ENCODE measurements at places on chromosomes 12 and 14.

- no peak for DNase-seq
Observed at GRCh38 chr12:78959556-78959955, 95.0 kb downstream of the SYT1 start.

DNA sequence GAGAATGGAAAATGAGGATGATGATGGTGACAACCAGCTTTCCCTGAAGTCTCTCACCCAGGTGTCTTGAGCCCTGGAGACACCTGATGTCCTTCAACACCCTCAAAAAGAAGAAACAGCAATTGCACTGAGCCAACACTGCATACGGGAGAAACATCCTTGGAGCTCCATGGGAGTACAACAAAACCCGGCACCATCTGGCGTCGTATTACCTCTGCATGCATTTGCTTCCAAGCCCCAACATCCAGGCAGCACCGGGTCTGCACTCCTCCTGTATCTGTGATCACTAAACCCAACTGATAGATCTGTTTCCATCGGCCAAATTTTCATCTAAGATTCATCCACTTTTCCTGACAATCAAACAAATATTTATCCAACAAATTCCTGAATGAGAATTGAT, 249.9 kb downstream of the DPF3 start:
- DNase-seq, result no peak

- no peak for DNase-seq
Observed at GRCh38 chr12:123659996-123660727, 10.8 kb upstream of the TCTN2 start.

DNA sequence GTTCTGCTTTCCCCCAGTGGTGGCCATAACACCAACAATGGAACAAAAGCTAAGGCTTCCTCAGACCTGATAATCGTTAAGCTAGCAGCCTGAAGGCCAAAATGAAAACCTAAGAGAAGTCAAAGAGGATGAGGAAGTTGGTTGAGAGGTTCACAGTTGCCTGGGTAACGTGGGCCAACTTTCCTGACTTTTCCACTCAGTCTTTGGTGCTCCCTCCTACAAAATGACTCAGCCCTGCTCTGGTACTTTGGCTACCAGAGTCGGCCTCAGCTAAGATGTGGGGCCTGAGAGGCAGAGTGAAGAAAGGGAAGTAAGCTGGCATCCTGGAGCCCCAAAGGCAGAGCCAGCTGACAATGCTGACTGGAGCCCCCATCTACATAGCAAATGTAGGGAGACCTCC, 14.9 kb upstream of the FKBP11 start:
- no peak for DNase-seq

DNA sequence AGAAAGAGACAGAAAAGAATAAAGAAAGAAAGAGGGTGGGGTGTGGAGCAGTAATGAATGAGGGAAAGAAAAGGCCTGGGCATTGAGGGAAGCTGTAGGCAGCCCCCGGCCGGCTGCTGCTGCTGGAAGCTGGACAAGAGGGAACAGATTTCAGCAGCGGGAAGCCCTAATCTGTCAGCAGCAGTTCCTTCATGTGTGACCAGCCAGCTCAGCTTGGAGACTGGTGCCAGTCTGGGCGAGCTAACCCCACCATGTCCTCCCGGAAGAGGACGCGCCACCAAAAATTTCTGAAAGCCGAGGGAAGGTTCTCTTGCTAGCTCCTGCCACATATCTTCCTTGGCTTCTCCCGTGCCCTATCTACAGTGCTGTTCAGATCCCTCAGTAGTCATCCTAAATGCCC, 236.8 kb downstream of the GRIN2B start:
- no peak for DNase-seq

GRCh38 chr12:48936379-48936979, 11.2 kb upstream of the FKBP11 start:
- DNase-seq, result peak; percentile 75

DNA sequence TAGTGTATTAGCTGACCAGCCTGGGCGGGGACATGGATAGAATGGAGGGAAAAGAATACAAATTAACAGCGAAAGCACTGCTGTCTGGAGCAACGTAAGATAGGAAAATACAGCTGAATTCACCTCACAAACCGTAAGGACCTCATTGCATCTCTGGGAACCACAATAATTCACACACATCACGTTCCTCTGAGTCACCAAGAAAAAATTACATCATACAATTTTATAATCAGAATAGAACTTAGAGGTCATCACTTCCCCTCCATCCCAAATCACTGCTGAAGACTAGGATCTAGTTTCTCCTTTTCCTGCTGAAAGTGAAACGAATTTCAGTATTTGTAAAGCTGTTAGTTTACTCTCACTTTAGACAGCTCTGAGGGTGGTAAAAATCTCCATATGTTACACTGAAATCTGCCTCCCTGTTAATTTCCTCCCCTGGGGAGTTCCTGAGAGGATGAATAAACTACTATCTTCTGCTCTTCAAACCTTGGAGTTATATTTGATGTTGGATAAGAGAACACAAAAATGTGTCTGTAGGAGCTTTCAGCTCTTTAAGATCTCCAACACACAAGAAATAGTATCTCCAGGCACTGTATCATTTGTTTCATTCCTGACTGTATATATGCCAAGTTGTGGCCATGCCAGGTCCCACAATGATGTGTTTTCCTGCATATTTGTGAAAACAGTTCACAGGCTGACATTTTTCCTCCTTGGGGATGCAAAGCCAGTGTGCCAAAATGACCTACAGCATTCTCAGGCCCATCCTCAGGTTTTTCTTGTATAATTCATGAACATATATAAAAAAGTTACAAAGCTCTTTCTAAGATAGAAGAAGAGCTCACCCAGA, 63.8 kb upstream of the SSTR1 start:
- no peak for DNase-seq

DNA sequence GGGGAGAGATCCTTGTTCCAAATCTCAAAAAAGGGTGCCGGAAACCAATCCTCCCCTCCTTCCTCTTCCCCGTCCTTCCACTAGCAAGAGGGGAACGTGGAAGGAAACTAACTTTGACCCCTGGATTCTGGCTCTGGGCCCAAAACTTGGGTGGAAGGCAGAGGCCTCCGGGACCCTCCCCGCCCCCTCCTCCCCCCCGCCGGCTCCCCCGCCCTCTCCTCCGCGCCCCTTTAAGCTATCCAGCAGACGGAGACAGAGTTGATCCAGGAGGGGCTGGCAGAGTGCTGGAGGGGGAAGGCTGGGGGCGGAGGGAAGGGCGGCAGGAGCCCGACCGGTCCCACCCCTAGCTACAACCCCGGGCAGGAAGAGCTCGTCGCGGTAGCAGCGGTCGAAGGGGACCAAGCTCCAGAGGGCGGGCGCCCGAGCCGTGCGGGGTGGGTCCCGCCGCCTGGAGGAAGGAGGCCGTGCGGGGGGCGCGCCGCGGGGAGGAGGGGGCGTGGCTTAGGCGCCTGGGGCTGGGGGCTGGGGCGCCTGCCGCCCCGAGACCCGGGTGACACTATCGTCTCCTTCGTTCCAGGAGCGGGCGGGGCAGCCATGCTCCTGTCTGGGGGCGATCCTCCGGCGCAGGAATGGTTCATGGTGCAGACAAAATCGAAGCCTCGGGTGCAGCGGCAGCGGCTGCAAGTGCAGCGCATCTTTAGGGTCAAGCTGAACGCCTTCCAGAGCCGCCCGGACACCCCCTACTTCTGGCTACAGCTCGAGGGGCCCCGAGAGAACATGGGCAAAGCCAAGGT, at the start of gene NYNRIN:
NYNRIN (plus strand) TSS at position 351 of the 794 bp plus-strand sequence; CDS start at position 595, 244 bp downstream.
- DNase-seq, result peak; percentile 9

- DNase-seq, result no peak
Observed at GRCh38 chr12:4447151-4447550, 1.5 kb upstream of the FGF6 start.

DNA sequence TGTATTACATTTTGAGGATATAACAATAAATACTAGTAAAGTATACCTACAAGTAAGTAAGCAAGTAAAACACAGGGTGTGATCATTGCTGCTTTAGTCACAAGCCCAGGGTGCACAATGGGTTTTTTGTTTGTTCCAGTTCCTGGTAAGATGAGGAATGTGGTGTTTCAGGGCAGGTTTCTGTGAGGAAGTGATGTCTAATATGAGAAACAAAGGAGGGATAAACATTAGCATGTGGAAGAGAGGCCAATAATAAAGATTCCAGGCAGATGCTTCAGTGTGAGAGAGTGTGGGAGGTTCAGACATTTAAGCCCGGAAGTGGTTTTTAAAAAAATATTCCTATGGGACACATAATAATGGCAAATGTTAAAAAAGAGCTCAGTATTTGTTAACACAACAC, 808.1 kb upstream of the USP15 start:
- no peak for DNase-seq

DNA sequence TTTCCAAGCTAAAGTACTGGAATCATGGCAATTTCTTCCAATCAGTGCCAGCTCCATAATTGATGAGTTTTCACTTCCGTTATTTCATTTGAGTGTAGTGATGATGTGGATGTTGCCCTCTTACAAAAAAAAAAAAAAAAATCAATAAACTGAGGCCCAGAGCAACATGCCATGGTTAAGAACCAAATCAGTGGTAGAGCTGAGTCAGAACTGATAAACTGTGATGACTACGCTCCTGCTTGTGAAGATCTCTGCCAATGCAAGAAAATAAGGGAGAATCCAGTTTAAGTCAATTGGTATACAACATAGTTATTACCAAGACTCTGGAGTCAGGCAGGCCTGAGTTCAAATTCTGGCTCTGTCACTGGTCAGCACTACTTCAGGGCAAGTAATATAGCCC, 102.7 kb downstream of the GPR135 start:
- no peak for DNase-seq

- DNase-seq, result no peak
Observed at GRCh38 chr12:51905471-51906429, 1.6 kb upstream of the ACVRL1 start.

DNA sequence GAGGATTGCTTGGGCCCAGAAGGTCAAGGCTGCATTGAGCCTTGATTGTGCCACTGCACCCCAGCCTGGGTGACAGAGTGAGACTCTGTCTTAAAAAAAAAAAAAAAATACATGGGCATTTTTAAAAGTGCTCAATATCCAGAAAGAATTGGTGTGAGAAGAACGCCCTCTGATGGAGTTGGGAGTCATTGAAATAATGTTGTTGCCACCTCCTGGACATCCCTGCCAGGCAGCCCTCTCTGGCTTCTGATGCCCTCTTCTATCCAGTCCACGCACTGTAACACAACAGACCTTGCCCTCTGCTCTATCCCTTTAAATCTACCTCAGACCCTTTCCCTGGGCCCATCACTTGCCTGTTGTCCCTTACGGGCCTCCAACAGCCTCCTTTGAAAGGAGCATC, 4.9 kb downstream of the PTGDR start:
- DNase-seq, result peak; percentile 42

- DNase-seq, result no peak
Observed at GRCh38 chr12:26185532-26186320, 9.6 kb upstream of the SSPN start.

- DNase-seq, result no peak
Observed at GRCh38 chr14:99431986-99432385, 48.7 kb downstream of the SETD3 start.

GRCh38 chr14:21229821-21230220, 39.4 kb downstream of the HNRNPC start:
- DNase-seq, result peak; percentile 74

GRCh38 chr14:73714656-73715081, 485 bp upstream of the PNMA1 start:
- no peak for DNase-seq

DNA sequence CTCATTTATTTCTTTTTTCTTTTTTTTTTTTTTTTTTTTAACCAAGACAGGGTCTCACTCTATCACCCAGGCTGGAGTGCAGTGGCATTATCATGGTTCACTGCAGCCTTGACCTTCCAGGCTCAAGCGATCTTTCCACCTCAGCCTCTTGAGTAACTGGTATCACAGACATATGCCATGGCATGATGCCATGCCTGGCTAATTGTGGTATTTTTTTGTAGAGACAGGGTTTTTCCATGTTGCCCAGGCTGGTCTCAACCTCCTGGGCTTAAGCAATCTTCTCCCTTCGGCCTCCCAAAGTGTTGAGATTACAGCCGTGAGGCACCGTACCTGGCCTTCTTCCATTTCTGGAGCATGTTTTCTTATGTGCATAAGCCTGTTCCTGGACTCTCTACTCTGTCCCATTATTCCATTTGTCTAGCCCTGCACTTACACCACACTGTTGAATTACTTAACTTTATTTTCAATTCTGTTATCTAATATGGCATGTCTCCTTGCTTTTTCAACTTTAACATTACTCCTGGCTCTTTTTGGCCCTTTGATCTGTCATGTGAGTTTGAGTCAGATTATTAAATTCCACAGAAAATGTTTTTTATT, 47.9 kb upstream of the PTGDR start:
- no peak for DNase-seq

DNA sequence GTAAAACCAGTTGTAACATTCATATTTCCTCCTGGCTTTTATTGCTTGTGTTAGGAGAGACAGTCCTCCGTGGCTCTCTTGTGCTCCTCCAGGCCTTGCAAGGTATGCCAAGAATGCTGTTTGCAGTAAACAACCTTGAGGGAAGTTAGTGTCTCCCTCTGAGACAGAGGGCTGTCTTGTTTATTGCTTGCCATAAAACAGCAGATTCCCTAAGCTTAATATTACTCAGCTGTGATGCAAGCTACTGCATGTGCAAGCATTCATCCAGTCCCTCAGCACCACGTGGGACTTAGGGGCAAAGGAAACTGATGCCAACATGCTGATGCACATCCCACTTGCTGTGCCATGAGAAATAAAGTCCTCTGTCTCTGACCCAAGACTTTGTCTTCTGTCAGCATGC, 6.6 kb downstream of the POMT2 start:
- DNase-seq, result no peak

GRCh38 chr14:35347323-35348043, 55.3 kb downstream of the PSMA6 start:
- DNase-seq, result no peak

- no peak for DNase-seq
Observed at GRCh38 chr12:107567876-107568619, 117.6 kb upstream of the PWP1 start.

- no peak for DNase-seq
Observed at GRCh38 chr12:25364529-25365339, 114.0 kb upstream of the KRAS start.

DNA sequence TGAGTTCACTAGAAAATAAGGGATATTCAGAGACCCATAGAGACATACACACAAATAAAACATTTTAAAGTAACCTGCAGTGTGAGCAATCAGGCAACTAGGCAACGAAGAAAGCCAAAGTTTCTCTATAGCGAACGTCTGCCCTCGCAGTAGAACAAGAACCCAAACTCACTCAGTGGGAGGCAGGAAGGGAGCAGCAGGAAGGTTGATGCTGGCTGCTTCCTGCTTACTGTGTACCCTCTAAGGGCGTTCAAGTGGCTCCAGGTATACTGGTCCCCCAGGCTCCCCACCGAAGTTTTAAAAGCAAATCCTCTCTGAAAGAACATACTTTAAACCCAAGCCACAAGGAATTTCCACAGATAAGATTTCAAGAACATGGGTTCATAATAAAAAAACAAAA, 249.3 kb downstream of the FOXN3 start:
- no peak for DNase-seq

GRCh38 chr12:77592836-77593235, 237.9 kb upstream of the NAV3 start:
- DNase-seq, result no peak
